ENCODE measurements at places on chromosomes 4 and X. TPM values are rescaled to one million over a fixed set of nuclear protein-coding genes. Genes with fewer than 3 reads are reported as not detected.

- DNase-seq = no peak
Measured at GRCh38 chr4:175947117-175947722, 118.4 kb upstream of the WDR17 start.

Gene TKTL1
- polyA plus RNA-seq = 0.03 TPM

Gene CHRDL1
- 5.6 TPM for polyA plus RNA-seq

DNA sequence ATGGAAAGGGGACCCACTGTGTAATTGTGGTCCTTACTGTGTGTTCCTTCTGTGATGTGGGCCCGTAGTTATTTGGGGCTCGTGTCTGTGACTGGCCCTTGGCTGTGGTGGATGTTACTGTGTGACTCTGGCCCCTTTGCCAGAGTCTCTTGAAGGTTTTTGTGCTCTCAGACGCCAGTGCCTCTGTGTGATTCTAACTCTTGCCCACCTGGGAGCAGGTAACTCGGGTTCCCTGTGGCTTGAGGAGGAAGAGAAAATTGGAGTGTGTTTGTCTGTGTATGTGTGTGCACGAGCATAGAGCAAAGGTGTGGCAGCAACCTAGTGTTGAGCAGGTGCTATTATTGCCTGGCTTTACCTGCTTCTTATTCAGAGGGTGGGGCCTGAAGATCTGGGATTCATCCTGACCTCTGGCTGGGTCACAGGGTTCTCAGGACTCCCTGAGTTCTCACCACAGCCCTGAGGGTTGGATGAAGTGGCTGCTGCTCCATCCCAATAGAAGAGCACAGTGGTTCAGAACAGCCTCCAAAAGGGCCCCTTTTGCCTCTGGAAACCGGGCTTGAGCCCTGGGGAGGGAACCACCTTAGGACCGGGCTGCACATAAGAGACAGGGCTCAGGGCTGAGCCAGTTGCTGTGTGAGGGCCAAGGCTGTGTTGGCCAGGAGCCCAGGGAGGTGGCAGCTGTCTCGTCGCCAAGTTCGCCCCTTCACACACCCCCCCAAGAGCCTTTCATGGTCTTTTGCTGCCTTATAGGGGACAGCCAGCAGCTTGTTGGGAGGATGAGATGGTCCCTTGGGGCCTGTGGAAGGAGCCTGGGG lies 1.3 kb downstream of the RBM10 start:
- no peak for DNase-seq

GRCh38 chr4:80201252-80202151 lies 4.2 kb downstream of the PRDM8 start:
- peak; percentile 54 for DNase-seq

- DNase-seq = peak; percentile 80
Measured at GRCh38 chr4:88592600-88593448, 544 bp downstream of the HERC3 start.

- no peak for DNase-seq
Measured at GRCh38 chrX:37000140-37000539, 8.0 kb upstream of the FAM47C start.

Gene YY2
- 0.71 TPM for polyA plus RNA-seq

DNA sequence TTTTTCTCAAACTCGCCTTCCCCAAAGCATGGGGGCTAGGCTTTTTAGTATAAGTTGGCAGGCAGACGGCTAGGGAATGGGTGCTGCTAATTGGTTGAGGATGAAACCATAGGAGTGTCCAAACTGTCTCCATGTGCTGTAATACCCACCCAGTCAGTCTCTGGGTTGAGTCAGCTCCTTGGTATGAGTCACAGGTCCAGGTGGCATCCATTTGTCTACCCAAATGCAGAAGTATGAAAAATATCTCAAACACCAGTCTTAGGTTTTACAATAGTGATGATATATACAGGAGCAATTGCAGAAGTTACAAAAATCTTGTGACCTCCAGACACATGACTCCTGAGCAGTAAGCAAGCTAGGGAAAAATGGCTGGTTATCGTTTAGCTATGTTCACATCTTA lies 27.4 kb upstream of the CCSER1 start:
- no peak for DNase-seq

Gene TMEM131L
- polyA plus RNA-seq = 14.3 TPM

Gene ZAR1
- 0.33 TPM for polyA plus RNA-seq

- no peak for DNase-seq
Measured at GRCh38 chr4:93187466-93187865, 641.1 kb upstream of the ATOH1 start.

DNA sequence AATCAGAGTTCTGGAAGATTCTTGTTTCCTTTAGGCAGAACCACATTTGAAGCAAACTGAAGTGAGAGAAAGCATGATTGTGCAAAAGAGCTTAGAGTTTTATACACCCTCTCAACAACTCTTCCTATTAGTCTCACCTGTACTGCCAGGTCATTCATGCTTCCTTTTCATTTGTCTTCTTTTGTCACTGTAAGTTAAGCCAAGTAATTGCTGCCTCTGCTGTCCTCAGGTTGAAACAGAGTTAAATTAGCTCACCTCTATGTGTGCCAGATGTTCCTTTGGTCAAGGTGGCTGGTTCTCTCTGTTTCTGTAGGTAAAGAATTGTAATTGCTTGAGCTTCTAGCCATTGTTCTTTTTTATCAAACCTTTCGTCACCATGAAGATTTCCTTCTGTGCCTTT lies 41.1 kb upstream of the HPGD start:
- no peak for DNase-seq

Gene RBM47
- polyA plus RNA-seq = 67.6 TPM

GRCh38 chrX:69010339-69010738 lies 154.9 kb downstream of the PJA1 start:
- peak; percentile 3 for DNase-seq

DNA sequence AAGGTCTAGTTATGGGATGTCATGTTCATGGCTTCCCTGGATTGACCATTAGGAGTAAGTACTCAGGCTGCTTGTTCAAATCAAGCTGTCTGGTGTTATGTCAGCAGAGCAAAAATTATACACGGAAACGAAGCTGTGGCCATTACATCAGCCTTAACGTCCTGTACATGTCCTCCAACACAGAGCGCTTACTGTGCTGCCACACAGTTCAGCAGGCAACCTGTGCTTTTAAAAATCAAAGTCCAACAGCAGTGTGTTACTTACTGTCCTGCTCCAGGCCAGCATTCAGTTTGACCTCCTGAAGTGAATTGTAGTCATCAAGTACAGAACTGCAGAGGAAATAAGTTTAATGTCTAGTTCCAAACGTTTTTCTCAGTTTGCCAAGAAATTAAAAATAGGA lies 46.0 kb downstream of the KLHL34 start:
- DNase-seq = no peak

GRCh38 chrX:49919617-49920016 lies 2.8 kb upstream of the CLCN5 start:
- peak; percentile 61 for DNase-seq

Gene TMEM47
- 13.7 TPM for polyA plus RNA-seq

Gene ARAP2
- 0.08 TPM for polyA plus RNA-seq

DNA sequence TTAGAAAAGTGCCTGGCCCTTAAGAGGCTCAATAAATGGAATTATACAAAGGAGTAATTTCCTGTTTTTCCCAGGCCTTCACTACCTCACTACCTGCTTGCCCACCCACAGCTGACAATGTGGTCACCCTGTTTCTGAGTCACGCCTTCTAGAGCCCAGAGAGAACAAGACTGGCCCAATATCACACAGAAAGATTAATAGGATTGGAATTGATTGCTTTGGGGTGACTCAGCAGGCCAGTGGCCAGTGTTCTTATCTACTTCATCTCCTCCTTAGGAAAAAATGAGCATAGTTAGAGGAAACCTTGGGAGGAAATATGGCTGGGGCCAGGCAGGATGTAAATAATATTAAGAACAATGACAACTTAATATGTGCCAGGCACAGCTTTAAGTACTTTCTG lies 4.5 kb upstream of the FGF16 start:
- DNase-seq = no peak

Gene C4orf46
- 19.8 TPM for polyA plus RNA-seq

Gene BMPR1B
- polyA plus RNA-seq = 0.13 TPM

DNA sequence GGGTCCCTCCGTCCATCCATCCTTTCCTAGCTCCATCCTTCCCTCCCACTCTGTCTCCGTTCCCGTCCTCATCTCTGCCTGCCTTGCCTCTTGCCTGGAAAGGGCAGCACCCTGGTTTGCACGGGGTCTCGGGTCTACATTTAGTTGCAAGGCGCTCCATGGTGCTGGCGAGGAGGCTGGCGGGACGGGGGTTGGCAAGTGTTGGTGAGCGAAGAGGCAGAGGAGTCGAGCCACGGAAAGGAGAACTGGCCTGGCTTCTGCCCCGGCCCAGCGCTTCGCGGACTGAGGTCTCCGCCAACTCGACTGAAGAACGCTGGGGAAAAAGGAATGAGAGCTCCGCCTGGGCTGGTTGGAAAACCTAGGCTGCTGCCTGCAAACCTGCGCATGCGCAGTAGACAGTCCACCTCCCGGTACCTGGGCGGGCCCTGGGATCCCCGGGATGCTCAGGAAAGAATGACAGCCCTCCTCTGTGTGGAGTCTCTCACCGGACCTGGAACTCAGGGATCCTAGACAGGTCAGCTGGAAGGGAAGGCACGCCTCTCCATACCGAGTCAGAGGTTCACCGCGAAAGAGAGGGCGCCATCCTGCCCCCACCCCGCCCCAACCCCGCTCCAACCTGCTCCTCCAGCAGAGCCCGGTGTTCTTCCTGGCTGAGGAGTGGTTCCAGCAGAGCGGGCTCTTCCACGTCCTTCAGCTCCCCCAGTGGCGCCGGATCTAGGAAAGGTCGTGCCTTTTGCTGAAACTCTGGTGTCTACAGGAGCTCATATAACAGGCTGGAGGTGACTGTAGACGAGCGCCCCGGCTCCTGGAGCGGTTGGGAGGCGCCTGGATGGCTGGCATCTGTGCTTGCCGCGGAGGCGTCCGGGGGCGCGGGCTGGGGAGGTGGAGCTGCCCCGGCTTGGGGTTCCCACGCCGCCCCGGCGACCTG lies 6.0 kb downstream of the FRG2 start:
- no peak for DNase-seq

GRCh38 chr4:3491681-3492405 lies 28.7 kb downstream of the DOK7 start:
- no peak for DNase-seq

Gene RHOXF1
- not detected for polyA plus RNA-seq

DNA sequence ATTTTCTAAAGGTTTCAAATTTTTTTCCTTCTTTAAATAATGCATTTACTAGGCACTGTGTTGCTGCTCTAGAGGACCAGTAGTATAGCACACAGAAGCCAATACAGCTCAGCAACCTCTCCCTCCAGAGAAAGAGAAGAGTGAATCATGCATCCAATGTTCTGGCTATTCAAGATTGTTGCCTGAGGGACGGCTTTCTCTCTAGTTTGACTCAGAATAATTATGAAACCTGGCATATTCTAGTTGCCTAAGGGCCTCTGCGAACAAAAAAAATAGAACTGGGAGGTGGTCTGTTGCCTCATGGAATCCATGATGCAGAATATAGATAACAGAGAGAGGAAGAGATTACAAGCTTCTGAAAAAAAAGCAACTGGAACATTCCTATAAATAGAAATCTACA lies 1233.3 kb upstream of the PABPC4L start:
- no peak for DNase-seq

GRCh38 chr4:150381609-150382008 lies 200.3 kb upstream of the MAB21L2 start:
- no peak for DNase-seq

Gene SAP30
- 7.7 TPM for polyA plus RNA-seq

DNA sequence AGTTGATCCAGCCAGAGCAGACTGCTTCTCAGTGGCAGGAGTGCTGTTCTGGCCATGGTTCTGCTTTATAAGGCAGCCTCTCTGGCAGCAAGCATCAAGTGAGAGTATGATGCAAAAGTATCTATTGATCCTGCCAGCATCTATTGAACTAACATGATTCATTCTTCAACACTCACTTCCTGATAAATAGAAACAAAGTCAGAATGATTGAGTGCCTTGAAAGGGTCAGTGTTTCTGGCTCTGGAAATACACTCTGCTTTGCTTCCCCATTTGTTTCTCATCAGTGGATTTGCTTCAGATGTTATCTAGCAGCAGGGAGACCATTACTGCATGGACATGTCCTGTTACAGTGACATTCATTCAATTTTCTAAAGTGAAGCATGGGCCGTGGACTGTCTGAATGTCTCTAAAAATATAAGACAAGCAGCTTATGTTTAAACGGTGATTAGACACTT lies 66.2 kb upstream of the FRAS1 start:
- DNase-seq = no peak

Gene GNRHR
- polyA plus RNA-seq = not detected

GRCh38 chrX:48487362-48487798 lies 11.4 kb downstream of the FTSJ1 start:
- no peak for DNase-seq

Gene SYP
- 7.2 TPM for polyA plus RNA-seq

GRCh38 chr4:80878218-80878617 lies 152.3 kb upstream of the BMP3 start:
- DNase-seq = no peak
